Stimulated activated CD4-positive, alpha-beta T cell treated with anti-CD3 and anti-CD28 coated beads, Interleukin-15, amount 100 ng/mL, for 1 hour (primary cell): ENCODE measurements at places on chromosomes 6 and 20.

DNA sequence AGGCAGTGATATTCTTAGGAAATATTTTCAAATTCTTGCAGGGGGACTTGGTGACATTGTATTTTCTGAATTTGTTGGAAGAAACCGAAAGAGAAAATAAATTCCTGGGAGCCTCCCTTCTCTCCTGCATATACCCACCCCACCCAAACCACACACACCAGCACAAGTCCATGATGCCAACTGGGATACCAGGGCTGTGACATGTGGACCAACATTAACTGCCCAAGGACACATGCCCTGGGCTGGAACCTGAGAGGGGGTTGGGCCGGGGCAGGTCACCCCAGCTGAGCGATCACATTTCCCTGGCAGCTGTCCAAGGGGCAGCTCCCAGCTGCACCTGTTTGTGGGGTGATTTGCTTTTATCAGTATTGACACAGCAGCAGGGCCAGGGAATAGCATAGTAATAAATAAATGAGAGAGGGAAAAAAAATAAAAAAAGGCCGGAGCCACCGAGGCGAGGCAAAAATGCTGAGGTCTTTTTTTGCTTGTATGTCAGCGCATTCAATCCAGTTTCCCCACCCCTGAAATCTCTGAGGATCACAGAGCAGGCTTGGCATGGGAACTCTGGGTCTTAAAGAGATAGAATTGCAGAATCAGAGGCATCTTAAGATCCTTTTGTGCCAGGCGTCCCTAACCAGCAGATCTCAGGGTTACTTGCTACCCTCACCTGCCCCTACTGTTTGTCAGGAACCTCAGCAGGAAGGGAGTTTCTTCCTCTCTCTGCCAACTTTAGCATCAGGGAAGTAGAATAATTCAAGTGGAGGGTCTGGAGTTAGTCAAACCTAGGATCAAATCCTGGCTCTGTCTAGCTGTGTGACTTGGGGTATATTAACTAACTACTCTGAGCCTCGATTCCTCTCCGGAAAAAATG lies 66.5 kb upstream of the PIM1 start:
- DNase-seq: no peak

DNA sequence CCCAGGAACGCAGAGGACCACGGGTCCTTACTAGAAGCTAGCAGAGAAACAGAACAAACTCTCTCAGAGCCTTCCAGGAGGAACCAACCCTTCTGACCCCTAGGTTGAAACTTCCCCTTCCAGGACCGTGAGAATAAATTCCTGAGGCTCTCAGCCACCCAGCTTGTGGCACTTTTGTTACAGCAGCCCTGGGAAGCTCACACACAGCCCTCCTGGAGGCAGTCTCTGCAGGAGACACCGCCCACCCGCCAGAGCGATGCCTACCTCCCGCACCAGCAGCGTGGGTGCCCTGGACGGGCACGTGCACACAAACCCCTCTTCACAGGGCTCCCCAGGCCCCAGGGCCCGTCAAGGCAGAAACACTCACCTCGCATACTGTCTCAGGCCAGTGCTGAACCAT lies 4.2 kb downstream of the RNASET2 start:
- peak; percentile 17 for DNase-seq

DNA sequence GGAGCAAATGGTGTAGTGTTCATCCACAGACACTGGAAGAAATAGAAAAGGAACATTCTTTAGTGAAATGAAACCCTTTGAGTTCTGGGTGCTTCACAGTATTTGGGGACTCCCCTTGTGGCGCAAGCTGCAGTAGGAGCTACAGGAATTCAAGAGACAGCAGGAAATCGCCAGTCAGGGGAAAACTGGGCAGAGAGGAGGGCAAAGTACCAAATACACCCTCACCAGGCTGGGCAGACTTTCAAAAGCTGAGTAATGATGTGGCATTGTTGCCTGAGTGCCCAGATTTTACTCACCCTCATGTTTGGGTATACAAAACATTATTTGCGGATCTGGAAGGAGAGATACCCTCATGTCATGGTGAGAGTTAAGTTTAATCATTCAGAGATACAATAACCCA lies 97.9 kb downstream of the SOD2 start:
- no peak for DNase-seq

- DNase-seq: no peak
These were observed 61.7 kb downstream of the FAM217A start for GRCh38 chr6:4017058-4017739.
